Putamen (tissue), 1 donor: ENCODE measurements at places on chromosomes 3 and 15.
A peak's percentile ranks its signal among the peaks of the same experiment; 100 is the strongest.

- DNase-seq: no peak
These were observed 585 bp downstream of the SLCO3A1 start for GRCh38 chr15:91853948-91854638.

DNA sequence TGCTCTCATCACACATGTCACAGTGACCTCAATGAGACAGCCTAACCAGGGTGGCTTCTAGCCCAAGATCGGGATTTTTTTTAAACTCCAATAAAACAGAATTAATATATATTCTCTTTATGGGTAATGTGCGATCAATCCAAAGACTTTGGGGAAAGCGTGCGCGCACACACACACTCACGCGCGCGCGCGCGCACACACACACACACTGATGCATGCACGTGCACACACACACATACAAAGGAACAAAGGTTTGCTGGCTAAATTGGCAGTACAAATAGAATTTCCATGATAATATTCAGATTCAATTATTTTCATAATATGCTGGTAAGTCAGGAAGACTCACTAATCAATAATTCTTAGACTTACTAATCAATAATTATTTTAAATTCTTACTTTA lies 19.3 kb downstream of the IL17RD start:
- no peak for DNase-seq

GRCh38 chr3:129626744-129627349 lies 20.4 kb upstream of the PLXND1 start:
- DNase-seq: peak; percentile 79

DNA sequence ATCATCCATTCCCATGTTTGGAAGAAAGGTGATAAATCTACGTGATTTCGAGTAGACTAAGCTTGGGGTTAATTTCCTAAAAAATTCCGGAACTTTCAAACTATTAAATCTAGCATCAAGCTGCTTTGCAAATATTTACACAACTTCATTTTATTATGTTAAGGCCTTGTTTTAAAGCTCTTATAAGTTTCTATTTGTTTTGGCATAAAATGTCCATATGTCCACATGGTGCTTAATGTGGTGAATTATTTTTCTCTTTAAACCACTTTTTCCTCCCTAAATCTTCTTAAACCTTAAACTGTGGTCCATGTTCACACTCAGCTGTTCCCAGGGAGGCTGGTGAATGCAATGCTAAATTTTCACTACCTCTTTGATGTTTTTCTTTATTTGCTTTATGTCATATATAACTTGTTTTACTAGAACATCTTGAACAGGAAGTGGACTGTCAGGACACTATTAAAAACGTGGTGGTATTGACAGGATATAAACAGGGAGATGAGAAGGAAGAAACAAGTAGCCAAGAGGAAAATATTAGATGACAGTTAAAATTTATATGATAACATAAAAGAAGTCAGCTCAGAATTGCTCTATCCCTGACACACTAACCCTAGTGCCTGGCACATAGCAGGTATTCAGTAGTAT lies 72.5 kb upstream of the AGTR1 start:
- DNase-seq: no peak

DNA sequence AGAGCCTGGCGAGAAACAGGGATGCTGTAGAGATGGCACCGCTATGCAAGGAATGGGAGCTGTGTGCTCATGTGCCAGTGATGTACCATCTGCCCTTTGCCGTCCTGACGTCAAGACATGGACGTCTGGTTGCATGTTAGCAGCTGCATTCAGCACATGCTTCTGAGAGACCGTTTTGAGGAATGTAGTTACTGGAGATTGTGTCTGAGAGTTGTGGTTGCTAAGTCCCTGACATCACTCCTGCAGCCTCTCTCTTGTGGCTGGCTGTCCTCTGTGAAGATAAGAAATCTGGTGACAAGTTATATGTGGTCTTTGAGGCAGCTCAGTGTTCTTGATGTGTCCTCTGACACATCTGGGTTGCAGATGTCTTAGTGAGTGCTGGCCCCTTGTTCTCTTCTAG lies 165.1 kb downstream of the APBA2 start:
- DNase-seq: no peak

- DNase-seq: no peak
These were observed 10.0 kb downstream of the PXK start for GRCh38 chr3:58342676-58343075.

- peak; percentile 4 for DNase-seq
These were observed 161.6 kb downstream of the GAP43 start for GRCh38 chr3:115784739-115785536.

GRCh38 chr3:86162521-86162920 lies 828.4 kb downstream of the VGLL3 start:
- no peak for DNase-seq

GRCh38 chr3:36197151-36197550 lies 183.2 kb upstream of the STAC start:
- no peak for DNase-seq

DNA sequence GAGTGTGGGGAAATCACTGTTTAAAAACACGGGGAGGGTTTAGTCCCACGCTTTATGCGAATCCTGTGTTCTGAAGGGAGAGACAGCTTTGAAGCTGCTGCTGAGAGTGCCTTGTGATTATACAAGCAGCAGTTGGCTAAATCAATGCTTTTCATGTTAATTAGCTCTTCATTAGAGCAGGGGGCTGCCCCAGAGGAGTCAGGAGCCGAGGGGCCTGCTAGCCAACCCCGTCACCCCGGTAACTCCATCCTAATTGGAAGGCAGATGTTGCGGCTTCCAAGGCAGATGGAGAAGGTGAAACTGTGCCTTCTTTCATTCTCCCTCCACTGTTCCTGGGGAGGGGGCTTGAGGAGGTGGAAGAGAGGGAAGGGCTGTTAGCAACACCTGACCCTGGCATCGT lies 92.4 kb upstream of the ANKRD34C start:
- no peak for DNase-seq

DNA sequence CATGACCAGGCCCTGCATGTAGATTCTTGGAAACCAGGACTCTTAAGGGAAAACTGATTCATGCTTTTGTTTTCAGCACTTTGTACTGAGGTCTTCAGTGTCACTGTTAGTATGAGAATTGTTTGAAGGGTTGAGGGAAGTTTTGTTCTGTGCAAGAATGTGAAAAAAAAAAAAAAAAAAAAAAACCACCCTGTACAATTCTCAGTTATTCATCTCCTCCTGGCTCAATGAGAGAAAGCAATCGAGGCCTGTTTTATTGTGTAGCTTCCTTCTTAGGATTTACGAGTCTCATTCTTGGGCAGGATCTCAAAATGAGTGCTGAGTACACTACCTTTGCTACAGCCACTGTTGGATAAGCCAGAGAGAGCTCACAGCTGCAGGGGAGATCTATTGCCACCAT lies 469.5 kb downstream of the CNTN4 start:
- no peak for DNase-seq
